Amniotic stem cell (primary cell): ENCODE measurements at places on chromosomes 5 and 9.

DNA sequence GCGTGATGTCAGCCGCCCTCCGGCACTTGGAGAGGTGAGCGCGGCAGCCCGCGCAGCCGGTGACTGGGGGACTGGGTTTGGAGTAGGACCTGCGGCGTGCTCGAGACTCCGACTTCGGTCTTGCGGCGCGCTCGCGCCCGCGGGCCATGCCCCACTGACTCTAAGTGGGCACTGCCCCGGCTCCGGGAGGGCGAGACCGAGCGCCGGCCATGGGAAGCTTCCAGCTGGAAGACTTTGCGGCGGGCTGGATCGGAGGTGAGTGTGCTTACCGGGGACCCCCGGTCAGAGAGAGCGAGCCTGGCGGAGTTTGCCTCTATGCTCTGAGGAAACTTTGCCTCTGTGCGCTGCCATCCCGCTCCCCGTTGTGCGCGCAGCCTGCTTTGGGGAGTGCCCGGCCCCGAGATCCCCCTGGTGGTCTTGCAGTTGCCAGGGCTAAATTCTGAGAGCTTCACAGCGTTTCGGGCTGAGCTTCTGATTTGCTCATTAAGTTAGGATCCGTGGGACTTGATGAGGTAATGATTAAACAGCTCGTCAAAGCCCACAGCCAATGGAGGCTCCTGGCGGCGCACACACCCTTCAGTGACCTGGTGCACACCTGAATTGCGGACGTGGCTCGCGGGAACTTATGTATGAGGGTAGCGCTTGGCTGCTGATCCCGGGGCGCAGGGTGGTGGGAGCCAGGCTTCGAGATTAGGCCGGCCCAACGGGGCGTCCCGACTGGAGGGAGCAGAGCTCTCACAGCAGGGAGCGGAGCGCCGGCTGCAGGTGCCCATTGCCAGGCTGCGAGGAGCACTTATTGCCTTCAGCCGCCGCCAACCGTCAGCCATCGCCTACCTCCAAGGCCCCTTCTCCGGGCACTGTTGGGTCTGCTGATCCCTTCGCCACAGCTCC is at the start of gene SLC25A48:
Gene SLC25A48 (plus strand): TSS at position 25 of the 891 bp plus-strand sequence. CDS start 185 bp downstream, at position 210.
- no peak for DNase-seq

GRCh38 chr5:147989994-147990393 is 73.8 kb upstream of the SPINK5 start:
- no peak for DNase-seq

DNA sequence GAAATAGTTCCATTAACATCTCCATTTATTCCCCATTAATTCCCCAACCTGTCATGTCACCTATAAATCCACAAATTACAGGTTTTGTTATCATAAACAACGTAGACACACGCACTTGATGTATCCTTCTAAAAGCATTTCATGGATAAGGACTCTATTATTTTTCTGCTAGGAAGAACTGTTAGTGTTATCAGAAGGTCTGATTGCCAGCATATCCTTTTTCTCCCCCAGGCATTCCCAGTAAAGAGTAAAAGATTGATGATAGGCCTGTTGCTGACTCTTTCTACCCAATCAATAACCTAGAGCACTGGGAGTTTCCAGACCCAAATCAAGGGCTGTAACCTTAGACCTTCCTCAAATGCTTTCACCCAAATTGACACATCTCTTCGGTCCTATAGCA is 60.8 kb downstream of the RFK start:
- no peak for DNase-seq

DNA sequence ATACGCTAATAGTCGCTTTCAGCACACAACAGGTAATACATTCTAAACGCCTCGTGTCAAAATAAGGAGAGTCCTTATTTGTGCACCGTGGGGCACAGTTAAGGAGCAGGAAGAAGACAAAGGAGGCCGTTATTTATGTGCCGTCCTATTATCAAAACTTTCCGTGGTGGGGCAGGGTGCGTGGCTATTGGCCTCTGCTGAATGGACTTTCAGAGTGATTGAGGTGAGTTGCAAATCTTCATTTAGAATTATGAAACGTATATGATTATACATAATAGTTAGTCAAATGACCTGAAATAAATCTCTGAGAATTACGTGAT is 833 bp downstream of the C5orf24 start:
- DNase-seq, result no peak

DNA sequence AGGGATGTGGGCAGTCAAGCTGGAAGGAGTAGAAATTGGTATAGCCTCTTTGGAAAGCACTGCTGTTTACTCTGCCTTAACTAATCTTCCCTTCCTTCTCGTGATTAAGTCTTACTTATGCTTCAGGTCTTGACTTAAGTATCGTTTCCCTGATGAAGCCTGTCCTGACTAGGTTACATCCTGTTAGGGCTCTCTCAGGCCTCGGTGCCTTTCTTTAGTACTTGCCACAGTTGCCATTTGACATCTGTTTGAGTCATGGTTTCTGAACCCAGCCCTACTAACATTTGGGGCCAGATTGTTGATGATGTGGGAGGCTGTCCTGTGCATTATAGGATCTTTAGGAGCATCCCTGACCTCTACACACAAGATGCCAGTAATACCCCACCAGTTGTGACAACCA is 94.4 kb downstream of the GAPVD1 start:
- DNase-seq, result no peak

GRCh38 chr5:67490543-67491321 is 294.1 kb upstream of the CD180 start:
- DNase-seq, result no peak

DNA sequence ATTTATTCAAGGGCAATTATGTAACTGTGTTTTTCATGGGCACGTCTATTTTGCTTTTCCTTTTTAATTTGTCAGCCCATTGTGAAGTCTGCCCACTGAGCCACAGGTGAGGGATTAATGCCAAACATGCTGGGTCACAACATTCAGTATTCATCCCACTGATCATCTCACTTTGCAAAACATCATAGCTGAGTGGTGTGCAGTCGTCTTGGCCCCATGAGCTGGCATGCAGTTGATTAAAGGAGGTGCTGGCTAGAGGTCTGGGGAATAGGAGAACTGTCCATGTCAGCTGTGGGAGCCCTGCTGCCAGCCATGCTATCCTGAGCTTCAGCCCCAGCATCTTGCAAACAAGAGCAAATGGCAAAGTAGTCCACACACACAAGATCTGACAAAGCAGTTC is 11.7 kb upstream of the ESM1 start:
- no peak for DNase-seq

GRCh38 chr5:54828151-54828550 is 157.2 kb downstream of the ESM1 start:
- DNase-seq, result no peak

DNA sequence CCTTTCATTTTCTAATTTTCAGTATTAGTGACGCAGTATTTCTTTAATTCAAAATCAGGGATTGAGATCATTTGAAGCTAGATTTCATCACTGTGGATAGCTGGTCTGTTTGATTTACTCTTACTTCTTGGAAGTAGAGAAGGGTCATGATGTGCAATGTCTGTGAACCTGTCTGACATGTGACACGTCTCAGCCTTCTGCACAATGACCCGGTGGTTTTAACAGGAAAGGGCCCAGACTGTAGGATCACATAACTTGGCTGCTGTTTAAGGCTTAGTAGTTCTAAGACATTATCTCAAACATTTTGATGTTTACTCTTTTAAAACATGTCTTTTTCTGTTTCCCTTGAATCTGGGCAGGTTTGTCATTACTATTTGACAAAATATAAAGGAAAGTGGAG is 823.3 kb upstream of the NUDT12 start:
- DNase-seq, result no peak

DNA sequence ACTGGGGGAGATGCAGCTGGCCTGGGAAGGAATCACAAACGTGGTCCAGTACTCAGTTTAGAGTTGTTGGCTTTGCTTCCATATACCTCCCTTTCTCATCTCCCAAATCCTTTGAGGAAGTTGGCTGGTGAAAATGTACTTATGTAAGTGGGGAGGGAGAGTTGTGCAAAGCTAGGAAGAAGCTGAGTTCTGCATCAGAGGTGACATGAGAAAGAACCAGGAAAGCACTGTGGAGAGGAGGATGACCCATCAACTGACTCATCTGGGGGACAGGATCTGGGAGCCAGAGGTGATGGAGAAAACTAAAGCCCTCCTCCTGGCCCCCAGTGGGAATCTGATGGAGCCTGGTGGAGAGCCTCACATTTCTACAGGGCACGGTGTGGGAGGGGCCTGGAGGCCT is 16.2 kb downstream of the KCNMB1 start:
- no peak for DNase-seq

DNA sequence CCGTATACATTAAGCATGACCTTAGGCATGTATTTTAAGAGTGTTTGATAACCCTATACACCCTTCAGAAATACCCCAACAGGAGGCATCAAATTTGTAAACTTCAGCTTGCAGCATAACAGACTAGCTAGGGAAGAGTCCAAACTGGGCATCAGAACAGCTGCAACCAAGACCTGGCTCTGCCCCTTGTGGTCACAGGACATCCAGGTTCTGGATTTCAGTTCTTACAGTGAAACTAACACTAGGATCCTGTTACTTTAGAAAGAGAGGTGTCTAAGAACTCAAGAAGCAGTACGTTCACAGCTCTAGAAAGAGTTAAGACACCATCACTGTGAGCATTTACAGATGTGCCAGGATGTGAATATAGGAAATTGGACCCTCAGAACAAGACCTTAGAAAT is 229.8 kb downstream of the BNC2 start:
- no peak for DNase-seq

- DNase-seq, result no peak
Observed at GRCh38 chr9:108680946-108681345, 174.8 kb downstream of the ACTL7B start.

DNA sequence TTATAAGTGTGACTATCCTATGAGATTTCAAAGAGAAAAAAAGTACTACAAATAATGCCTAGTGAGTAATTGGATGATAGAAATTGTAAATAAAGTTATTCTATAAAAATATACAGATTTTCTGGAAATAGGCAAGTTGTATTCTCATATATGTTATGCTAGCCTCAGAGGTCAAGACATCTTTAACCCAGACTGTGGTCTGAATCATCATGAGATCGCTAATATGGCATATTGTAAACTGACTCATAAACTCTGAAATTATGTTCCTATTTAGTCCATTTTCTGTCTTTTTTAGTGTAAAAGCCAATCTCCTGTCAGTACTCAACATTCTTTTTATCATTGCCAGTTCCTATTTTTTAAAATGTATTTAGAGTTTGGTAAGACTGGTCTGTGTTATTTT is 14.2 kb downstream of the LOX start:
- DNase-seq, result no peak

DNA sequence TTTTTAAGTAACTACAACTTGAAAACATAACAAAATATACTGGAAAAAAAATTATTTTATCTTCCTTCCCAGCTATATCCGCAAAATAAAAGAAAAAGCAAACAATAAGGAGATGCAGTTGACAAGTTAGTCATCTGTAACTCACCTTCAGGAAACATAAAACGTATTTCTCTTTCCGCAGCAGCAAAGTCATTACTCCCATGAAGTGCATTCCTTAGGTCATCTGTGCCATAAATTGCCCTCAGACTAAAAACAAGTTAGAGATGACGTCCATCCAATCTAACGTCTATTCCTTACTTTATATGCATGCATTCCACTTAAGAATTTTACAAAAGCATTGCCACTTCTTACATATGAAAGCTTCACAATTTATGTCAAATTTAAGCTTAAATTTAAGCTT is 10.9 kb downstream of the NME5 start:
- DNase-seq, result no peak

- no peak for DNase-seq
Observed at GRCh38 chr5:14913096-14913495, 41.5 kb upstream of the ANKH start.

- no peak for DNase-seq
Observed at GRCh38 chr5:347712-348284, 26.3 kb downstream of the AHRR start.

- no peak for DNase-seq
Observed at GRCh38 chr5:109252731-109253130, 157.0 kb downstream of the PJA2 start.

DNA sequence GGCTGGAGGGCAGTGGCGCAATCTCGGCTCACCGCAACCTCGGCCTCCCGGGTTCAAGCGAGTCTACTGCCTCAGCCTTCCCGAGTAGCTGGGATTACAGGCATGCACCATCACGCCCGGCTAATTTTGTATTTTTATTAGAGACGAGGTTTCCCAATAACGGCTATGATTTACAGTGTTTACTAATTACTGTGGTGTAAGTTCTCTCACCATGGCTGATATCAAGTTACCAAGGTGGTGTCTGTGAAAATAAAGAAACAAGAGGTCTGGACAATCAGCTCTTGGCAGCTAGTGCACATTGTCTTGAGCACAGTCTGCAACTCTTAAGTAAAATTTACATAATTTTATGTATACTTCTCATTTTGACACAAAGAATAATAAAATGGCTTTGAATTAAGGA is 385.5 kb upstream of the COX7C start:
- DNase-seq, result no peak

DNA sequence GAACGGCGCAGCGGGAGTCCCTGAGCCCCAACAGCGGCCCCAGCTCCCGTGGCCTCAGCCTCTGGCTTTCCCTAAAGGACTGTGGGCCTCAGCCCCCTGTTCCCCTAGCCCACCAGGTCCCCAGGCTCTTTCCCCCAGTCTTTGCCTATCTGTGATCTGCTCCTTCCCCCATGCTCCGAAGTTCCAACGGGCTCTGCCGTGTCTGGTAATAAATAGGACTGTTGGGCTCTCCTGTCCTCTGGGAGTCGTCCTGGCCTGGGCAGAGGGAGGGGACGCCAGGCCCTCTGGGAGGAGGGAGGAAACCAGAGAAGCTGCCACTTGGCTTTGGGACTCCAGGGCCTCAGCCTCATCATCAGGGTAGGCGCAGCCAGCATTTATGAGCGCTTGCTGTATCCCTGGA is 28.1 kb downstream of the ADGRD2 start:
- no peak for DNase-seq

GRCh38 chr9:84791643-84792042 is 122.1 kb downstream of the NTRK2 start:
- DNase-seq, result no peak

DNA sequence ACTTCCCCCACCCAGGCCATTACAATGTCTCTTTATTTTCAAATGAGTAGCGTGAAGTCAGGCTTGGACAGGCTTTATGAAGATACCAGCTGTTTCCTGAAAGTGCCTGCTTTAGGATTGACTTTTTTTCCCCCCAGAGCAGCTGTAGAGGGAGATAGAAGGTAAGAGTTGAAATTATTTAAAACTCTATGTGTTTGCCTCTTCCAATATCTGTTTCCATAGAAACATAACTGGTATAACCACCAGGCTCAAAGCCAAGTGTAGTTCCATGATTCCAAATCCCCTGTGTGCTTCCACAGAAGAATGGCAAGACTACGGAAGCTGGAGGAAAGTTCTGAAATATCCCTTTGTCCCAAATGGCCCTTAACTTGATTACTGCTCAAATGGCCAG is 87.4 kb upstream of the TBC1D2 start:
- no peak for DNase-seq

- DNase-seq, result peak; percentile 11
Observed at GRCh38 chr9:22342491-22343217, 104.0 kb upstream of the DMRTA1 start.

- DNase-seq, result no peak
Observed at GRCh38 chr5:169656125-169656901, 19.2 kb downstream of the DOCK2 start.

DNA sequence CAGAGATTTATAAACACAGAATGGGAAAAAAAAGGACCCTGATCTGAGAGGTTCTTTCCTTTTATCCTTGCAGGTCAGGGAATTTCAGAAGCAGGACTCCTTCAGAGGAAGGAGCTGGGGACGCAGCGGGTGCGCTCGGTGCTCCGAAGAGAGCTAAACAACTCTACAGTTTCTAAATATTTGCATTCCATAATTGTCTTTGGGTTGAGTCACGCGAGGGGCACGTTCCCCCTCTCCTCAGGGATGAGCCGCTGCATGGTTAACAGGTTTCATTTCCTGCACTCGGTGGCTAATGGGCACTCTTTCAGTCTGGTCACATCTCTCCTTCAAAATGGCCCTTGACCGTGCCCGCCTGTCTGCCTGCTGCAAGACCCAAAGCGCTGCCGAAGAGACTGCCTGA is 165.0 kb upstream of the HMHB1 start:
- no peak for DNase-seq
